ENCODE measurements at places on chromosomes 1 and 21. TPM values are rescaled to one million over a fixed set of nuclear protein-coding genes. Genes with fewer than 3 reads are reported as not detected.

The ZYG11A gene
- total RNA-seq: not detected

The DTL gene
- 0.30 TPM for total RNA-seq

The CFHR4 gene
- total RNA-seq: not detected

The CLSTN1 gene
- 63.5 TPM for total RNA-seq

The OR10X1 gene
- not detected for total RNA-seq

All from left ventricle myocardium inferior (tissue), 1 donor.